Hindlimb muscle (tissue), 1 donor: ENCODE measurements at places on chromosomes 3 and 15. TPM values are rescaled to one million over a fixed set of nuclear protein-coding genes. Genes with fewer than 3 reads are reported as not detected.

DNA sequence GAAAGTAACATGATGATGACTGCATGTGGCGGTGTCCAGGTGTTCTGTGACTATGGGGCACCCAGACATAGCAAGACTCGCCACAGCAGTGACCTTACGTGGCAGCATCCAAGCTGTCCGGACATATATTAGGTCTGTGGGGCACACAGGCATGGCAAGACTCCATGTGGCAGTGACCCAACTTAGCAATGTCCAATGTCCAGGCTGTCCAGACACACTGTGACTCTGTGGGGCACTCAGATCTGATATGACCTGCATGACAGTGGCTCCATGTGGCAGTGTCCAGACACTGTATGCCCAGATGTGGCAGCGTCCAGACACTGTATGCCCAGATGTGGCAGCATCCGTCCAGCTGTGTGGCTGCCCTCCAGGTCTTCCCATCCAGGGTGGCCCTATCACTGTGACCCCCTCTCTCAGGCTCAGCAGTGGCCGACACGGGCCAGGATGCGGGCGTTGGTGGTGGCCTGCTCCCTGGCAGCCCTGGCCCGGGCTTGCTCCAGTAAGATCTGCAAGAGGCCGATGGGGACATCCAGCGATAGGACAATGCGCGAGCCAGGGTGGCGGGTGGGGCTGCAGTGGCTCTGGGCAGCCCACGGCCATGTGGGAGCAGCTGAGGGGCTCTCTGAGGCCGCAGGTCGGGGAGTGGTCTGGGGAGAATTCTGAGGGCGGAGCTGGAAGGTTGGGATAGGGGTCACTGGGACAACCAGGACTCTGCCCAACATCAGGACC is 1.1 kb downstream of the UCN2 start:
- DNase-seq: no peak

DNA sequence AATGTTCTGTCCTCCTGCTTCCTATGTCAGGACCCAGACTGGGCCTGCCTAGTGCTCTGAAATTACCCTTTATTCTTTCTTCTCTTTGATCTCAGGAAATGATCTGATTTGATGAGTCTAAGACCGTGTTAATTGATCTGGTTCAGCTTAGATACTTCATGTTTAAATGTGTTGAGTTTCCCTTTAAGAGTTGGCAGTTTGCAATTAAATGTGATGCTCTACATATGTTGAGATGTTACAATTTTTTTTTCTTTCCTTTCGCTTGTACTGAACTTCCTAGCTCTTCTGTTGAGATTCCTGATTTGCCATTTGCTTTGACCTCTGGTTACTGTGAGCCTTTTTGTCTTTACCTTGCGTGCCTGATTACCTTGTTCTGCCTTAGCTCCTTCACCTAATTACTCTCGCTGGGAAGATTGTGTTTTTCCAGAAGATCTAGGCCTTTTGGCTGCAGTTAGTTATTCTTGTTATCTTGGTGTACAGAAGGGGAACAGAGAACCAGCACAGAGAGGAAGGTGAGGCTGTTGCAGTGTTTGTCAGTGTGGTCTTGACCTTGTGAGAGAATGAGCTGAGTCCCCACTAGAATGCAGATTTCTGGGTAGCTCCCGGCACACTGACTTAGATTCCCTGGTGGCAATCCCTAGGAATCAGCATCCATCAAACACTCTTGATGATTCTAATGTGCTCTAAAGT is 203.6 kb downstream of the EDEM1 start:
- no peak for DNase-seq

DNA sequence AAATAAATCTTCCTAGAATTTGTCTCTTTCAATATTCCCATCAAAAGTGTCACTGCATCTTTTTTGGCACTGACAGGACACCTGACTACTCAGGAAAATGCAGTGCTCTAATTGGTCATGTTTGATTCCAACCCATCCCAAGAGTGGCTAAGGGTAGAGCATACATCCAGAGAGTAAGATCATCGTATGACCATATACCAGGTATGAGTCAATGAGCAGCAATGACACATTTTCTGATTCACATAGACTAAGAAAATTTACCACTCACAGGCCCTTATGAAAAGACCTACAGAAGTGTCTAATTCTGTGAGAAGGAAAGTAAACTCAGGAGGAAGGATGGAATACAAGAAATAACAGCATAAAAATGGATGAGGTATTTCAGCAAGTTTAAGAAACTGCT is 434.2 kb downstream of the ZIC1 start:
- DNase-seq: no peak

LINGO1 gene
- 11.1 TPM for polyA plus RNA-seq
